ENCODE measurements at places on chromosomes 13 and 19.

DNA sequence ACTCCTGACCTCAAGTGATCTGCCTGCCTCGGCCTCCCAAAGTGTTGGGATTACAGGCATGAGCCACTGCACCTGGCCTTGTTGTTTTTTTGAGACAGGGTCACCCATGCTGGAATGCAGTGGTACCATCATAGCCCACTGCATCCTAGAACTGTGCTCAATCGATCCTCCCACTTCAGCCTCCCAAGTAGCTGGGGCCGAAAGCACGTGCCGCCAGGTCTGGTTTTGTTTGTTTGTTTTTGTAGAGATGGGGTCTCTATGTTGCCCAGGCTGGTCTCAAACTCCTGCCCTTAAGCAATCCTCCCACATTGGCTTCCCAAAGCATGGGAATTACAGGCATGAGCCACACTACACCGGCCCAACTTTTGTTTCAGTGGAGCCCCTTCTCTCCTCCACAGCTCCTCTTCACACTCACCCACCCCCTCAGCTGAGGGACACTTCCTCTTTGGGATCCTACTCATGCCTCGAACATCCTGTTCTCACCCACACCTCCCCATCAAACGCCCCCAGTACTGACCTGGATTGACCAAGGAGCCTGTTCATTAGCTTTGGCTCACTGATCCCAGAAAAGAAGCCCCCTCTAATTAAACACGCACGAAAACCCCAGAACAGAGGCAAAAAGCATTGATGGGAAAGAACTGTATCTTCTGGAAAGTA lies 12.8 kb upstream of the CERS4 start:
- no peak for DNase-seq

- no peak for DNase-seq
These were observed 63.1 kb downstream of the ATP11A start for GRCh38 chr13:112752711-112753541.

DNA sequence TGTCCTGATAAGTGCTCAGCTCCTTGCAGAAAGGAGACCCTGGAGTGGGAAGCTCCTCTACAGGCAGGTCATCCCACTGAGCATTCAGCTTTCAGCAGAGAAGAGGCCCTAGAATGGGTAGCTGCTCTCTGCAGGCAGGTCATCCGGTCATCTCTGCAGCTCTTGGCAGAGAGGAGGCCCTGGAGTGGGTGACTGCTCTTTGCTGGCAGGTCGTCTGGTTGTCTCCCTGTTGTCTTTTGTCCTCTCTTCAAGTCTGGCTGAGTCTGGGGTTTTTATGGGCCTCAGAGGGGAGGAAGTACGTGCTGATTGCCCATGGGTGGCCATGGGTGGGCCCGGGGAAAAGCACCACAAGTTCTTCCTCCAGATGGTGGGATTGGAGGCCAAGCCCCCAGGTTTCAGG lies 250.3 kb upstream of the EDNRB start:
- no peak for DNase-seq

DNA sequence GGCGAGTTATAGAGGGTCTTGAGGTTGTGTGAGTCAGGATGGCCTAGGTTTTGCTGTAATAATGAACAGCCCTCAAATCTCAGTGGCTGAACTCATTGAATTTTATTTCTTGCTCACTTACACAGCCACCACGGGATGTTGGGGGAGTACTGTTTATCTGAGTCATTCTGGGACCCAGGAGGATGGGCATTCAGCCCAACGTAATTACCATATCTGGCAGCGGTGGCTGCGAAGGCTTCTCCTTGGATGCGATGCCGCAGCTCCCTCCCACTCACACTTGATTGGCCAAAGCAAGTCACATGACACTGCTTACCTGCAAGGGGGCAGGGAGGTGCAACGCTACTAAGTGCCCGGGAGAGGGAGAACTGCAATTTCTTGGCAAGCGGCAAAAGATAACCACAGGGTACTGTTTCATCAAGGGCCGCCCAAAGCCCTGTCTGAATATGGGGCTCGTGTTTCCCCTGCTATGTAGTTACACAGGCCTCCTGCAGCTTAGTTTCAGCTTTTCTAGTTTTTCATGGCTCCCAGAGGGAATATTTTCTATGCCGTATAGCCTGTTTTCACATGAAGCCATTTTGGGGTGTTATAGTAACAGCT lies 19.9 kb downstream of the ZSWIM9 start:
- peak; percentile 84 for DNase-seq

DNA sequence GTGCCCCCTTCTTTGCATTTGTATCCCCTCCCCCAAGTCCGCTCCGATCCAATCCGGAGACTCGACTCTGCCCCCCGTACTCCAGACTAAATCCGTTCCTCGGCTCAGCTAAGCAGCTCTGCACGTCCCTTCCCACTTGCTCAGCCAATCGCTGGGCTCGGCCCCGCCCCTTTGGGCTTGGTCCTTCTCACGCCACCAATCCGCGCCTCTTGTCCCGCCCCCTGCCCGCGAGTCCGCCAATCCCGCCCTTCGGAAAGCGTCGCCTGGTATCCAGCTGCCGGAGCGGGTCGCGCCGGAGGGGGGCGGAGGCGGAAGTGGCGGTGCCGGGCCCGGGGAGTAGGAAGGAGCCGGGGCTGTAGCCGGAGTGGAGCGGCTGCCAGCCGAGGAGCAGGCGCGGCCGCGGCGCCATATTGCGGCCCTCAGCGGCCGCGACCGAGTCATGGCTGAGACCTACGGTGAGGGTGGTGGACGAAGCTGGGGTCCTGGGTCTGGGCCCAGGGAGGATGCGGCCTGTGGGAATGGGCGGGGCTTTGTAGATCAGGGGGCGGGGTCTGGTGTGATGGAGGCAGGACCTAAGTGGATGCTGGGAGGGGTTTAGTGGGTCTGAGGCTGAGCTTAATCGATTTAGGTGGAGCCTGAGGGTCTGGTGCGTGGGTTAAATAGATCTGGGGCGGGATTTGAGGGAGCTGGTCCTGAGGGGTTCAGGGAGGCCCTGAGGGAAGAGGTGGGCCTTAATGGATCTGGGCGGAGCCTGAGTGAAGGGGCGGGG lies at the start of gene RAB4B:
Gene RAB4B (plus strand): TSS at position 311 of the 769 bp plus-strand sequence. CDS start 129 bp downstream, at position 440.
- DNase-seq = peak; percentile 99

GRCh38 chr19:322616-323015 lies 22.0 kb downstream of the MIER2 start:
- DNase-seq = no peak

DNA sequence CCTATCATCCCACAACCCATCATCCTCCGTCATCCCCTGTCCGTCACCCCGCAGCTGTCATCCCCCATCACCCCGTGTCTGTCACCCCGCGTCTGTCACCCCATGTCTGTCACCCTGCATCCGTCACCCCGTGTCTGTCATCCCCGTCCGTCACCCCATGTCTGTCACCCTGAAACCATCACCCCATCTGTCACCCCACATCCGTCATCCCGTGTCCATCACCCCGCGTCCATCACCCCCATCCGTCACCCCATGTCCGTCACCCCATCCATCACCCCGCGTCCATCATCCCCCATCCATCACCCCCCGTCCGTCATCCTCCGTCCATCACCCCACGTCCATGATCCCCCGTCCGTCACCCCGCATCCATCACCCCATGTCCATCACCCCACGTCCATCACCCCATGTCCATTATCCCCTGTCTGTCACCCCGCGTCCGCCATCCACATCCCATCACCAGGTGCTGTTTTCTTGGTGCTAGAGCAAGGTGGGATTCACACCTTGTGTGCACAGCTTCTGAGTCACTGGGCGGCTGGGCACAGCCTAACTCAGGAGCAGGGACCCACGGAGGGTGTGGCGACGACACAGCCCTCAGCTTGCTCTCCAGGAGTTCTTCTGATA lies 24.2 kb downstream of the RASA3 start:
- DNase-seq = no peak

GRCh38 chr13:108656742-108657141 lies 27.3 kb downstream of the MYO16 start:
- no peak for DNase-seq

- DNase-seq = no peak
These were observed 1565.5 kb downstream of the UQCRFS1 start for GRCh38 chr19:27647423-27647822.

GRCh38 chr13:112802802-112803195 lies 113.0 kb downstream of the ATP11A start:
- no peak for DNase-seq

GRCh38 chr19:49390131-49390928 lies 2.3 kb downstream of the KASH5 start:
- DNase-seq = no peak

DNA sequence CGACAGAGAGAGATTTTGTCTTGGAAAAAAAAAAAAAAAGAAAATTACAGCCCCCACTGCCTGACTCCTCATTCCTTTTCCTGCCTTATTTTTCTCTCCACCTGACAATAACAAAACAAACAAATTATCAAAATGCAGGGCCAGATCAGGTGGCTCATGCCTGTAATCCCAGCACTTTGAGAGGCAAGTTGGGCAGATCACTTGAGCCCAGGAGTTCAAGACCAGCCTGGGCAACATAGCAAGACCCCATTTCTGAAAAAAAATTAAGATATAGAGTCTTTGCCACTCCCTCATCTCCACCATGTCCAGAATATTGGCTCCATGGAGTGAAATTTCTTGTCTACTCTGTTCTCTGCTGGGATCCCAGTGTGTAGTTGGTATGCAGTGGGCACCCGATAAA lies 7.2 kb downstream of the CERS4 start:
- no peak for DNase-seq

- DNase-seq = no peak
These were observed 54.8 kb upstream of the SOX1 start for GRCh38 chr13:112012016-112012704.

- peak; percentile 71 for DNase-seq
These were observed at the start of gene TGFB1 for GRCh38 chr19:41353466-41354342. TGFB1 (minus strand) TSS chr19:41353922; CDS start chr19:41353044, 878 bp downstream.

Measured in GM12864 (cell line).